ENCODE measurements at places on chromosomes 12 and 14.

DNA sequence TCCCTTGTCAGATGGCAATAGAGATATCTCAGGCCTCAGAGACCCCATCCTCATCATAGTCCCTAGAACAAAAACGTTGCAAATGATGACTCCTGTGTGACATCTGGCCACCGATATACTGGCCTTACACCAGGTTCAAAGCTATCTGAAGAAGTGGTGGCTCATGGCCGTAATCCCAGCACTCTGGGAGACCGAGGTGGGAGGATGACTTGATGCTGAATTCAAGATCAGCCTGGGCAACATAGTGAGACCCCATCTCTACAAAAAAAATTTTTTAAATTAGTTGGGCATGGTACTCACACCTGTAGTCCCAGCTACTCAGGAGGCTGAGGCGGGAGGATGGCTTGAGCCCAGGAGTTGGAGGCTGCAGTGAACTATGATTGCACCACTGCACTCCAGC lies 13.1 kb downstream of the CAMKK2 start:
- DNase-seq, result no peak

DNA sequence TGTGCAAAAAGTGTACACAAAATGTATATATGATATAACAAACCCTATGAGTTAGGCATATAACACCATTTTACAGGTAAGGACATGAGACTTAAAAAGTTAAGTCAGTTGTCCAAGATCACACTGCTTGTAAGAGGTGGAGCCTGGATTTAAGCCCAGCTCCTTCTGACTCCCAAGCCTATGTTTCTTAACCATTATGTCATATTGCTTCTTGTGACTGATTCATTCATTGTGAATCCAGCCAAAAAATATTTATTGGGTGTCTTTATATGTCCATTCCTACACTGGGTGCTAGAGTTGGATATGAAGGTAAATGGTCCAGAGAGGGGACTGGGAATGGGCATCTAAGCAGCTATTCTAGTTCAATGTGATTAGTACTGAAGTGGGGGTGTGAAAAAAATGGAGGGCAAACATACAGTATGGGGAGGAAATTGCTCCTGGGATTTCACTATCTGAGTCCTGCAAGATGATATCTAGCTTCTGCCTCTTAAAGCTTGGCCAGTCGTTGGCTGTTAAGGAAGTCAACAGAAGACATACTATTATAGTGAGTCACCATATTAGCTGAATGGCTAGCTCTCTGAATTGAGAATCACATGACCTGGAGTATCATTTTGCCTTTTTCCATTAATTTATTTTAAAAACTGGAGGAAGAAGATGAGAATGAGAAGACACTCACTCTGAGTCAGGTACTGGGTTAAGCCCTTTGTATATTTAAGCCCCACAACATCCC lies 28.8 kb downstream of the PAX9 start:
- no peak for DNase-seq

DNA sequence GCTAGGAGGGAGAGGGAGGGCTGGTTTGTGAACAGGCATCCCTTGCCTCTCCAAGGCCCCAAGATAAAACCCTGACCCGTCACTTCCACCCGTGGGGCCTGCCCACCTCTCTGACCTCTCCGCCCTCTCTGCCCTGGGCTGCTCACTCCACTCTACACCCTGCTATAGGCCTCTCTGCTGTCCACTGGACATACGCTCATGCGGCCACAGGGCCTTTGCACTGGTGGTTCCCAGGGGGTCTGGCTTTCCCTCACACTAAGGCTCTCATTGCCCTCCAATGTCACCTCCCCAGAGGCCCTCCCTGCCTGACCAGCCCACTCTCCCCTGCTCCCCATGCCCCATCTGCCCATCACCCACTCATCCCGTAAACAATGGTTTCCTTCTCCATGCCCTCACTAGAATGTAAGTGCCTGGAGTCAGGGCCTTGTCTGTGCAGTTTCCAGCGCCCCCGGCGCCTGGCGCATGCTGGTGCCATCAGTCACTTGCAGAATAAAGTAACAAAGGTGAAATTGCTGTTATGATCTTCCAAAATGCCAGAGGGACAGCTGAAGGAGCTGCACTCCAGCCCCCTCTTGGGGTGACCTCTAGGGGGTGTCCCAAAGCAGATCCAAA lies 73.6 kb downstream of the RFLNA start:
- no peak for DNase-seq

DNA sequence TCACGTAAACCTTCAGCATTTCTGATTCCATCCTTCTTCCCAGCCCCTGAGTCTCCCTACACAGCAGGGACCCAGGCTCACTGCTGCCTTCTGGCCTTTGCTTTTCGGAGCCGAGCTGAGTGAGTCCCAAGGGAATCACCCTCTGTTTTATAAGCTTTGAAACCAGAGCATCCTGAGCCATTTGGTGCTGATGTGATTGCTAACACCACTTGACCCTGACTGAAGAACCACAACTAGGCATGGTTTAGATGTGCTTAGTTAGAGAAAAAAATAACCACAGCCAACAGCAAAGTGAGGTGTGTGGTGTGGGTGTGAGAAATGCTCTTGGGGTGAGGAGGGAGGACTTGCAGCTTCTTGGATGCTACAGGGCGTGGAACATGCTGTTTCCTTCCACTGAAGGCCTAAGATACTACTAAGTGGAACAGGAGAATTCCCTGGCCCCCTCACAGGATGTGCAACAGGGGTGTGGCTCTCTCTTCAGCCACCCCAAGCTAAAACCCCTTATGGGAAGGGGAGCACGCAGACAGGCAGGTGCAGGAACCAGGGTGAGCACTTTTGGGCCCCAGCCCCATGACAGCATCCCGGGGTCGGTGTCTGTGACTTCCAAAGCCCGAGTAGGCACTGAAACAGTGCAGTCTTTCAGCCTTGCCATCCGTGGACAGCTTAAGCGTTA lies at the start of gene TC2N:
TC2N (minus strand) TSS at position 221 of the 673 bp plus-strand sequence. CDS start 53,767 bp downstream, outside the sequence.
- no peak for DNase-seq

- DNase-seq, result no peak
Measured at GRCh38 chr12:131264635-131265034, 310.9 kb downstream of the ADGRD1 start.

DNA sequence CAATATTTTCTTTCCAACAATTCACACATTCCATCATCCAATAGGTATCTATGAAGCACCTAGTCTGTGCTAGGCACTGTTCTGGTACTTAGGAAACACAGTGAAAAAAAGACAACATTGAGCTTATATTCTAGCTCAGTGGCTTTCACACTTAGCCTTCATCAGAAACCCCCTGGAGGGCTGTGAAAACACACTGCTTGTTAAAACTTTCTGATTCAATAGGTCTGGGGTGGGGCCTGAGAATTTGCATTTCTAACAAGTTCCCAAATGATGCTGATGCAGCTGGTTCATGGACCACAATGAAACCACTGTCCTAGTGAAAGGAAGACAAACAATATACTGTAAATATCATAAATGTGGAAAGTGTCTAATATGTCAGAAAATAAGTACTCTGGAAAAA lies 5.9 kb downstream of the VTI1B start:
- no peak for DNase-seq

- no peak for DNase-seq
Measured at GRCh38 chr12:94178882-94179281, 30.5 kb downstream of the PLXNC1 start.

- DNase-seq, result no peak
Measured at GRCh38 chr12:106582249-106582591, 584 bp upstream of the RFX4 start.

DNA sequence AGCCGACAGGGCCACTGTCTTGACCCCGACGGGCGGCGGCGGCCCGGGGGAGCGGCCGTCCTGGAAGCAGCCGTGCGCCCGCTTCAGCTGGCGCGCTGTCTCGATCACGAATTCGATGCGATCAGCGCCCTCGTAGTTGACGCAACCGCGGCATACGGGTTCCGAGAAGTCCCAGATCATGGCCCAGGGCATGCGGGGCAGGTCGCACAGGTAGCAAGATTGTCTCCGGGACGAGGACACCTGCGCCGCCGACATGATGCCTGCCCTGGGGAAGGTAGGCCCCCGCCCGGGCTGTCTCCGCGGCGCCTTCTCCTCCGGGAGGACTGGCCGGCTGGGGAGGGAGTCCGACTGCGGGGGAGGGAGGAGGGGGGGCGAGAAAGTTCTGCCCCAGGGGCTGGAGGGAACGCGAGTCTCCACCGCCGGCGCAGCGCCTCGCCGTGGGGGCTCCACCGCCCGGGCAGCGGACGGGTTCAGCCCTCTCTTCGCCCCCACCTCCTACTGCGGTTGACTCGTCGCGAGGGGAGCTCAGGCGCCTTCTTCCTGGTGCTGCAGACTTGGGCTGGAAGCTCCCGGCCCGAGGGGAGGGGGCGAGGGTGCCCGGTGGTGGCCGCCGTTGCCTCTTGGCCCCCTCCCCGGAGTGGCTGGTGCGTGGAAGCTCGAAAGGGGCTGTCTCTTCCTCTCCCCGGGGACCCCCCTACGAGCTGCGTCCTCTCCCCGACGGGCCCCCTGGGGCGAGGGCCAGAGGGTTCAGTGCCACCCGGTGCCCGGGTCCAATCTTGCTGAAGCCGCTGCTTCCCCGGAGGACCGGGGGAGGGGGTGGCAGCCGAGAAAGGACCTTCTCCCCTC lies 747 bp downstream of the IRF2BPL start:
- no peak for DNase-seq

GRCh38 chr14:69376439-69376838 lies 21.7 kb downstream of the ERH start:
- DNase-seq, result no peak

- no peak for DNase-seq
Measured at GRCh38 chr12:120818416-120818815, 85.7 kb downstream of the SPPL3 start.

GRCh38 chr12:49031573-49032161 lies 13.1 kb upstream of the PRKAG1 start:
- no peak for DNase-seq

- DNase-seq, result no peak
Measured at GRCh38 chr12:124484067-124484466, 83.3 kb downstream of the NCOR2 start.
